Renal pelvis (tissue), 12 donors: ENCODE measurements at places on chromosomes 5 and 9. TPM values are rescaled to one million over a fixed set of nuclear protein-coding genes. Genes with fewer than 3 reads are reported as not detected.

GRCh38 chr5:34998058-34998789, 49.5 kb downstream of the AGXT2 start:
- no peak for DNase-seq

Gene STK32A
- polyA plus RNA-seq, result 10.7 TPM

Gene PCDHGA4
- 2.4 TPM for polyA plus RNA-seq

Gene BRINP1
- 6.5 TPM for polyA plus RNA-seq

DNA sequence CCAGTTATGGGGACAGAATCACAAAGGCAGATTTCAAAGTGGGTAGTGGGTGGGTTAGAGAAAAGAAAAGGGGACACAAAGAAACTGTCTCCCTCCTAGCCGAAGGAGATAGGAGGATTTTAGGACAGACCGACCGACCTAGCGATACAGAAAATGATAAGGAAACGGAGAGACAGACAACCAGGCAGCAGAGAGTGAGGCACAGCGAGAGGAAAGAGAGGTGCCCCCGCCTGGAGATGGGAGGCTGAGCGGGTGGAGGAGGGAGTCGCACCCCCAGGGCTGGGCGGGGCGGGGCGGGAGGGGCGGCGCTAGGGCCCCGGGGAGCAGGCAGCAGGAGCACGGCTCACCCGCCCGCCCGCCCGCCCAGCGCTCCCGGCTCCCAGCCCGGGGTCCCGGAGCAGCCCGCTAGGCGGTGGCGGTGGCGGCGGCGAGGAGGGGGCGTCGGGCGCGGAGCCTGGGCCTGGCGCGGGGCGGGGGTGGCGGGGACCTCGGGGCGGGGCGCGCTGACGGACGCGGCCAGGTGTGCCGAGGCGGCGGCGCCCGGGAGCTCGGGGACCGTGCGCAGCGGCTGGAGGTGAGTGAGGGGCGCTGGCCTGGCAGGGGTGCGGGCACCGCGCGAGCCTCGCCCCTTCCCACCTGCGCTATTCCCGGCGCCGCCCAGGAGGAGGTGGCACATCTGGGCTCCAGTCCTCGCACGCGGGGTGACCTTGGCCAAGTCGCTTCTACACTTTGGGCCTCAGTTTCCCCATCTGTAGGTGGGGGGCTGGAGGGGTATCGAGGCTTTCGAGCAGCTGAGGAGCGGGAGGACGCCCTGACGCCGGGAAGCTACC, 15.9 kb upstream of the SYNPO start:
- no peak for DNase-seq

Gene AK1
- 44.0 TPM for polyA plus RNA-seq

DNA sequence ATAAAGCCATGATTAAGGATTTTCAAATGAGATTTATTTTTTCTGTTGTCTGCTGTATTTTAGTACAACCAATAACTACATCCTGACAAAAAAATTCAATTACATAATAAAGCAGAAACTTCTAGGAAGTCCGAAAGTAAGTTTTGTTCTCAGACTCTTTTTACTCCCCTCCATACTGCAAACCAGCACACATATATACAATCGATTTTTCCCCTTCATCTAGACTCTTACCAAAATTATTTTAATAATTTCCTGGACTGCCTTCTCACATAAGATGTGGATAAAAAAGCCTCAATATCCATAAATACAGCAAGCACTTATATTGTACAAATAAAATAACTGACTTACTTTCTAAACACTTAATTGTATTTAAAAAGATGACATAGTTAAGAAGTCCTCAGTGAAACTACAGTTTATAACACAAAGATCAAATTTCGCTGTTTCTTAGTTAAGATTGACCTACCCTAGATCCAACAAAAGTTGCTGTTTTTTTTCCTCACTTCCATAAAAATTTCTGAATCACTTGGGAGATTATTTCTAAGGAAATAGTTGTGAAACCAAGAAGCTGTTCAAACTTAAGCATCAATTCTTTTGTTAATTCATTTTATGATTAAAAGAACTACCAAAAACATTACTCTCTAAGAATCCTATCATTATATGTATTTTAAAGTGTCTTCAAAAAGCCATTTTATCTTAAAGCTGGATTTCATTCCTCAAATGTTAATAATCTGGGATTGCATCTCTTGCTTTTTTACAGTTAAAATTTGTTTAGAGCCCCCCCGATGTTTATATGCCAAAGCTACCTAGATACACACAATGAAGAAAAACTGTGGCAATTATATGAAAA, 74.7 kb upstream of the IFNE start:
- DNase-seq, result no peak

Gene TTC23L
- 4.8 TPM for polyA plus RNA-seq

DNA sequence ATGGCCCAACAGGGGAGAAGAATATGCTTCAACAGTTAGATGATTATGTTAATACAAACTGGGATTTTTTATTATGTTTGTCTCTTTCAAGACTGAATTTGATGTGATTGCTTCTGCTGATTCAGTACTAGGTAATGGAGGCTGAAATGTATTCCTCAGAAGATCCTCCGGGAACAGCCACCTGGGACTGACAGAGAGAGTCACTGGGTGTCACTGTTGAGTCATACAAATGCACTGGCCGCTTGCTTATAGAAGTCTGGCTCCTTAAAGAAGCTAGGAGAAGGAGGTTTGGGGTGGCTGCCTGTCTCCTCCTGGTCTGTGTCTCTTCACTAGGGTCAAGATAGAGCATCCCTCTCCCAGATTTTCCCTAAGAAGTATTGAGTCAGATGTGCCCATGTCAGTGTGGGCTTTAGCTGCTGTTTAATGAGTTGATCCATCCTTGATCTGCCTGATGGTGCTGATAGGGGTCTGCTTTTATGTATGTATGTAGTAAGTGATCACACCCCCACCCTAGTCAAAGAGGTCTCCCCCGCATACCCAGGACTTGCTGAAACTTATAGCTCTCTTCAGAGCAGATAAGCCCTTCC, 773.4 kb downstream of the BRINP1 start:
- DNase-seq, result peak; percentile 20

Gene MARVELD2
- polyA plus RNA-seq, result 23.8 TPM

Gene SLC6A19
- polyA plus RNA-seq, result 50.8 TPM

Gene PRSS3
- 3.2 TPM for polyA plus RNA-seq

DNA sequence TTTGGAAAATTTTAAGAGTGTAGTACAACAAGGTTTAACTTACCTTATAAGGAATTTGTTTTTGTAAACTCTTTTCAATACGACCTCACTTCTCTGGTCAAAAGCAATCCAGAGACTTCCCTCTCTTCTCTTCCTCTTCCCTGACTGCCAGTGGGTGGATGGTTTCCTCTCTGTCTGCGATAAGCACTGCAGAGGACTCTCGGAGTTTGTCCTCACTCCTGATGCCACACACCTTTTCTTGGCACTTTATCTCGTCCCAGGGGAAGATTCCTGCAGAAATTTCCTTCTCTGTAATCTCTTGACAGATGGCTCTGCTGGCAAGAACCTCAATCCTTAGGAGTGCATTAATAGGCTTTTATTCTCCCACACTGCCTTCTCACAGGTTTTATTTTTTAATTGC, 641.6 kb downstream of the NR2F1-AS1 start:
- no peak for DNase-seq

Gene IFNB1
- polyA plus RNA-seq, result not detected

DNA sequence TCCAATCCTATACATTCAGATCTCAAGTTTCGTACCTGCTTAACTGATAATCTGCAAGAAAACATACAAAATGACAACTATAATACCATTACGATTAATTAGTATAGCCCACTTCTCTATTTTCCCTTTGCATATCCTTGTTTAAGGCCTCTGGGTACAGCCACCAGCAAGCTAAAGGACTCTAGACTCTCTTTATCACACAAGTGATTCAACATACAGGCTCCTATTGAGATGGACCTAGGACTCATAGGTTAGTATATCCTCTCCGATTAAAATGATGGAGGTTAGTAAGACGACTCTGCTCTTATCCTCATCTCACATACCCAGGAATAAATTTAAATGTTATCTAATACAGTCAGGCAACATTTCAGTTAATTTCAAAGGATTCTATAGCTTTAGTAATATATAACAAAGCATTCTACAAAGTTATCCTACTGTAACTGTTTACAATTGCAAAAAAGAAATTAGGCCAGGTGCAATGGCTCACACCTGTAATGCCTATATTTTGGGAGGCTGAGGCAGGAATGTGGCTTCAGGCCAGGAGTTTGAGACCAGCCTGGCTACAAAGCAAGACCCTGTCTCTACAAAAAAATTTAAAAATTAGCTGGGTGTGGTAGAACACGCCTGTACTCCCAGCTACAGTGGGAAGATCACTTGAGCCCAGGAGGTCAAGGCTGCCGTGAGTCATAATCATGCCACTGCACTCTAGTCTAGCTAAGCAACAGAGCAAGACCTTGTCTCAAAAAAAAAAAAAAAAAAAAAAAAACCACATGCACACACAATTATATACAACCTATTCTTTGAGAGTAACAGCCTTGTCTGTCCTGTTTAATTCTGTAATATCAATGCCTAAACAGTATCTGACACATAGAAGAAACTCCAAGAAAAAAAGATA, 15.4 kb downstream of the HAUS6 start:
- DNase-seq, result no peak

- DNase-seq, result no peak
These were observed 130.1 kb upstream of the EPB41L4A start for GRCh38 chr5:112549127-112549526.

GRCh38 chr5:64884541-64884940, 115.8 kb downstream of the CWC27 start:
- DNase-seq, result no peak

Gene RNF180
- 9.0 TPM for polyA plus RNA-seq
